MM.1S (cell line): ENCODE measurements at places on chromosomes 16 and 17.

DNA sequence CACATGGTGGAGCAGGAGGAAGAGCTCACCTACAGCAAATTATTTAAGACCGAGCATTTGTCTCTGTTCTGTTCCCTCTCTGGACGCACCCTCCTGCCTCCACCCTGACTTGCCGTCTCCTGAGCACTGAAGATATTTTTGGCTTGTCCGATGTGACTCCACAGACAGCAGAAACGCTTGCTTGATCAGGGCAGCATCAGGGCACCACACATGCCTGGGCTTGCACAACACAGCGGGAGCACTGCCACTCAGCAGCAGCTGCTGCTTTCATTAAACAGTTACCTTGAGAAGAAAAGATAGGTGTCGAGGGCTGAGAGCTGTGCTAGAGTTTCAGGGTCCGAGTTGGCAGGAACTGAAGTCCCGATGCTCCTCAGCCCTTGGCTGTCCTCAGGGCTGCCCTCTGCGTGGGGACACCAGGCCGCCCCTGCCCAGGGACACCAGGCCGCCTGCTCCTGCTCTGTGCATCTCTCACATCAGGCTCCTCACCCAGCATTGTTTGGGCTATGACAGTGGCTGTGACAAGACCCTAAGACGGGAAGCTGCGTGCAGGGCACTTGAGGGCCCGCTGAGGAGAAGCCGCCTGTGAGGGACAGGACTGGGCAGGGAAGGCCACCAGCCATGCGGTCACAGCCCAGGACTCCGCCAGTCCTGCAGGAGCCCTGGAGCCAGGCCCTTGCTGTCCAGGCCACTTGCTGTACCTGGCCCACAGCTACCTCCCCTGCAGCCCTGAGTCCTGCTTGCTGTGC lies 21.3 kb upstream of the CDH15 start:
- no peak for DNase-seq

DNA sequence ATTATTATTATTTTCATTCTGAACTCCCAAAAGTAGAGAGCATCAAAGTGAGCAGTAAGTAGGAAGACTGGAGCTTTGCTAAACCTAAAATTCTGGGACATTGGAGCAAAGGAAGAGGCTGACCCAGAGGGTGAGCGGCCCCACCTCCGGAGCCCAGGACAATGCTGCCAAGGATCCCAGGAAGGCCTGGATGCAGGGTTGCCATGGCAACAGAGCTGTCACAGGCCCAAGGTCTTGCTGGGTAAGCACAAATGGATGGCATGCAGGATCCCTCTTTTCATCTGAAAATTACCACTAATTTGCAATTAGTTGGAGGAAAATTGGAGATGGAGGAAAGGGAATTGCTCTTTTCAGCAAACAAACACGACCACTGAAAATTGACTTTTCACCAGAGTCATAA lies 457.9 kb upstream of the CDH5 start:
- DNase-seq = no peak

GRCh38 chr16:73025856-73026210 lies 22.1 kb downstream of the ZFHX3 start:
- DNase-seq = no peak

DNA sequence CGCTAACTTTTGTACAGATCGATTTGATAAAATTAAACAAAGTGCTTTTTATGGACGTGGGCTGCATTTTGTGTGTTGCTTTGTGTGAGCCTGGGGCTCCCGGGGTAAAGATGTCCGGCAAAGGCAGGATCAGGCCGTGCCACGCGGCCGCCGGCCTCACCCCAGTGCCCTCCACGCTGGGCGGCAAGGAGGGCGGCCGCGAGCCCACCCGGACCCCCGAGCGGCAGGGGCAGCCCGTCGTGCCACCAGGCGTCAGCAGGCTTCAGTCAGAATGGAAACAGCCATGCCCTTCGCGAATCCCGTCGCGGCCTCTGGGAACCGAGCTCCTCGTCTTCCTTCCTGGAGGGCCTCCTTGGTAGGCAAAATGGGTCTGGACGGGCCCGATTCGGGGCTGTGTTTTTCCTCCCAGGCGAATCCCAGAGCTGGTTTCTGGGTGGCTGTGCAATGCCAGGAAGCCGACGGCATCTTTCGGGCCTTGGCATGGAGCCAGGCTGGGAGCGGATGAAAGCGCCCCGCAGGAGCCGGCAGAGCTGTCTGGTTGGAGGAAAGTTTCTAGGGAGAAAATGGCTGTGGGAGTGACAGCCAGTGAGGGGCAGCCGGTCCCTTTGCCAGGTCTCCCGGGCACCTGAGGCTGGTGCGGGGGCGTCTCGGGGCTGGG lies 5.5 kb downstream of the SOX8 start:
- no peak for DNase-seq

DNA sequence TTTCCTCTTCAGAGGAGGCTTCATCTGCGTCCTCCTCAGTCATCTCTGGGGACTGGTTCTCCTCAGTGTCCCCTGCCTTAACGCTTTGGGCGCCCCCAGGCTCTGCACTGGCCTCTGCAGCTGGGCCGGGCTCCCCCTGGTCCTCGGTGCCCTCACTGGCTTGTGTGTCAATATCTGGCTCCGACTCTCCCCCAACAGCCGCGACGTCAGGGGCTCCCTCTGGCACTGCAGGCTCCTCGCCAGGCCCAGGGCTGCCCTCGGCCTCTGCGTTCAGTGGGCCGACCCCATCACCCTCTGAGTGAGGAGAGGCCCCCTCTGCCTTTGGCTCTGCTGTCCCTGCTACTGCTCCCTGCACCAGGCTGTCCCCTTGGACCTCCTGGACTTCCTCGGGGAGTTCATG lies 34.7 kb downstream of the SRL start:
- no peak for DNase-seq

- no peak for DNase-seq
Measured at GRCh38 chr16:67304020-67304419, 22.5 kb downstream of the KCTD19 start.

DNA sequence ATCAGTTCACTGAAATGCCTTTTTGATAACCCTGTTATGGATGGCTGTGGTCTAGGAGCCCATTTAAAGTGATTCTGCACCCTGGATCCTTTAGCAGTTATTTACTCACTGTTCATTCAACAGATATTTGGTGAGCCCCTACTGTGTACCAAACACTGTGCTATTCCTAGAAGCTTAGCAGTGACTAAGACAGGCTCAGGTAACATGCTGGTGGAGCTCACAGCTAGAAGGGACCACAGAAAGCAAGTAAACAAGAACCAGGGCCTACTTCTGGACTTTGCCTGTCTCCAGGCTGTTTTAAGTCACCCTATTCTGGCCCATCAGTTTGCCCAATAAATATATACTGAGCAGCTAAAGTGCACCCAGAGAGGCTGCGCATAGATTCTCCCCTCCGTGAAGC lies 11.1 kb downstream of the ITGA3 start:
- no peak for DNase-seq

DNA sequence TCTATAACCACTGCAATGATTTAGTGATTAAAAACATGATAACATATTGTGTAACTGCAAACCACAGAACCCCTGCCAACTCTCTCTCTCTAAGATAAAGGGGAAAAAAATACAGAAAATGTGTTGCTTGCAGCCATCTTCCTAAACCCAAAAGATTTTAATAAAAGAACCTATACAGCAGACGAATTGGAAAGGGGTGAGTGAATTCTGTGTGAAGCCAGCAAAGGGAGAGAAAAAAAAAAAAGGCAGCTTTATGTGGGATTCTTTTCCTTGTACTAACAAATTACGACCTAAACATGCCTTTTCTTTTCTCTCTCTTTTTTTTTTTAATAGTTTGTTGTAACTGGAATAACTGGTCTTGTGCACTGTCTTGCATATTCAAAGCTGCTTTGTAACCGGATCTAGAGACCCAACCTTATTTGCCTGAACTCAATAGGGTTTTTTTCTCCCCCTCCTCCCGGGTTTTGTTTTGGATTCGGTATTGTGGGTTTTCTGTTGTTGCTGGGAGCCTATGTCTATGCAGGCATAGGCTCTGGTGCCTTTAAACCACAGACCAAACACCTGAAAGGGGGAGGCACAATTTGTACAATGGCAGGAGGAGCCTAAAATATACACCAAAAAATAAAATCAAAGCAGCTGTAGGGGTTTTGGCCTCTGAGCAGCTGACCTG lies 7.0 kb upstream of the ZFHX3 start:
- DNase-seq = no peak

DNA sequence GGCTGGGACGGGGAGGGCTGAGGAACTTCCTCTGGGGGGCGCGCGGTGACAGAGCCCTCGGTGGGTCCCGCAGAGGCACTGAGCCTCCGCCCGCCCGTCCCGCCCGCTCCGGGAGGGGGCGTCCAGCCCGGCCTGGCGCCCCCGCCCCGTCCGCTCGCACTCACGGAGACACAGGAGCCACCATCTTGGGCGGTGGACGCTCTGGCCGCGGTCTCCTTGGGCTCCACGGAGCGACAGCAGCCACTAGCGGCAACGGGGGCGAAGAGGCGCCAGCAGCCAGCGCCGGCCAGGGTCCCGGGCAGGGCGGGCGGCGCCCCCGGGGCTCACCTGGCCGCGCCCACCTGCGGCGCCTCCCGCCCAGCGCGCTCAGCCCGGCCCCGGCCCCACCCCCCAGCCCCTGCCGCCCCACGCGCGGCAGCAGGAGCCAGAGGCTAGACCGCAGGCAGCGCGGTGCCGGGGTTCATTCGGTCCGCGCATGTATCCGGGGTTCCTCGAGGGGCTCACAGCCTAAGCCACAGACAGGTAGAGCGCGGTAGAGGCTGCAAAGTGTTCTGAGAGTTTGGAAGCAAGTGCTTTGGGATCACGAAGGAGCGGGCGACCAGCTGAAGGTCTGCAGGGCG lies at the start of gene C17orf113:
C17orf113 (minus strand) TSS at position 209 of the 620 bp plus-strand sequence. CDS start 7,225 bp downstream, outside the sequence.
- peak; percentile 51 for DNase-seq

GRCh38 chr17:7789131-7789530 lies 44.9 kb upstream of the KDM6B start:
- no peak for DNase-seq

GRCh38 chr17:76103274-76104139 lies at the start of gene EXOC7:
TSS of gene EXOC7 (minus strand) at chr17:76103787. CDS start at chr17:76103692, 95 bp downstream.
- peak; percentile 94 for DNase-seq

GRCh38 chr17:34254651-34255380 lies at the start of gene CCL2:
TSS of gene CCL2 (plus strand) at chr17:34255285. CDS start at chr17:34255350, 65 bp downstream.
- DNase-seq = peak; percentile 32

GRCh38 chr16:67922221-67922620 lies 9.4 kb downstream of the CTRL start:
- no peak for DNase-seq

DNA sequence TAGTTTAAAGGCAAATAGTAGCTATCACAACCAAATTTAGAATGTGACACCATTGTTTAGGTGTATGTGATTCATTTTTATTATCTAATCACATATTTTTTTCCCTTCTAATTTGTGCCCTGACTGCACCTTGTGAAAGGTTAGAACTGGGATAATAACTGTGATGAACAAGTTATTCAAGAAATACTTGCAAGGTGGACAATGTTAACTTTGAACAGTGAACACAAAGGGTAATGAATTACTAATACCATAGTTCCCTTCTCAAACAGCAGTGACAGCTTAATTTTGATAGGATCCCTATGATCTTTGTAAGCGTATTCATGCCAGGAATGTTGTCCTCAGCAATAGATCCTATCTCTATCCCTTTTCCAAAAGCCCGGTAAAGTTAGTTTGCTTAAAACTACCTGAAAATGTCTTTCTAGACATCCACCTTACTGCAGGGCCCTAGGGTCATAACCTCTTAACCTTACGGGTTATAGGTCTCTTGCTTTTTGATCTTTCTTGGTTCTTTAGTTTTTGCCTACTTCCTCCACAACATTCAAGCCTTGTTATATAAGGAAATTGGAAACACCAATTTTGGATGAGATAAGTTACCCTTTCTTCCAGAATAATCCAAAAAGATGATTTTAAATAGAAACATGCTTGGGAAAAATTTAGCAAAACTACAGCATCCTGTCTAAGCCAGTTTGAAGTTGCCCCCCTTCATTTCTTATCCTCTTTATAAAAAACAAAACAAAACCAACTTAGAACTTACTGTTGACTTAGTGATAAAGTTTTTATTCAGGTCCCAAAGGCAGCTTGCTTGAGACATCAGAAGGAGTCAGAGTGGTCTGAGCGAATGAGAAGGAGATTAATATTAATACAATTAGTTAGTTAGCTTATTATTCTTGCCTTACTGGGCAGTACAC lies 200.0 kb upstream of the TBX2 start:
- no peak for DNase-seq

- DNase-seq = no peak
Measured at GRCh38 chr17:45579529-45580495, 89.3 kb upstream of the PLEKHM1 start.

- no peak for DNase-seq
Measured at GRCh38 chr17:81056312-81056711, 21.4 kb downstream of the BAIAP2 start.

GRCh38 chr16:69712914-69713581 lies 13.3 kb downstream of the NQO1 start:
- no peak for DNase-seq

GRCh38 chr17:17032131-17032692 lies 10.0 kb upstream of the MPRIP start:
- DNase-seq = no peak

DNA sequence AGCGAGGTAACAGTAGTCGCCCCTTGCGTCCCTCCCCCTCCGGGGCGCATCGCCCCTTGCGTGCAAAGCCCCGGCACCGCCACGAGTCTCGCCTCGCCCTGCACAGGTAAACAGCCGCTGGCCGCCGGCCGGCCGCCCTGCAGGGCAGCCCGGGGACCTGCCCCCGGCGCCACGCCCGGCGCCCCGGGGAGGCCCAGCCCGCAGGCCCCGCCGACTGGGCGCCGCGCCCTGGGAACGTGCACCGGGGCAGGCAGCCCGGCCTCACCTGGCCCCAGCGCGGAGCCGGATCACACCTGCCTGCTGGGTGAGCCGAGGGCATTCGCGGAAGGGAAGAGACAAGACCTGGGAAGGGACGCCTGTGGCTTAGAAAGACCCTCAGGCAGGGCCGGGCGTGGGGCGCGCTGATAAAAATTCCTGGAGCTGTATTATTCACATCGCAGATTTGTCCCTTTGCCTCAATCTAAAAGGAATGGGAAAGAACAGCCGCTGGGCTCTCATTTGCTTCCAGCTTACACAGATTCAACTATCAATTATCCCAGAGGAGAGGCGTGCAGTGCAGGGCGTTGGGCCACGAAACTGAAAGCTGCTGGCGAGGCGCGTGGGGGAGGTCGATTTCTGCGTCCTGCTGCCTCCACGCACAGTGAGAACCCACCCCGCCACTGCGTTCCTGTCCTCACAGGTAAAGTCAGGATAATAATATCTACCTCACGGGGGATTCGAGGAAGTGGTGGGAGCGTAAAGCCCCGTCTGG lies 451.9 kb downstream of the SLC39A11 start:
- no peak for DNase-seq

- DNase-seq = no peak
Measured at GRCh38 chr17:60077672-60078519, 825 bp downstream of the HEATR6 start.

DNA sequence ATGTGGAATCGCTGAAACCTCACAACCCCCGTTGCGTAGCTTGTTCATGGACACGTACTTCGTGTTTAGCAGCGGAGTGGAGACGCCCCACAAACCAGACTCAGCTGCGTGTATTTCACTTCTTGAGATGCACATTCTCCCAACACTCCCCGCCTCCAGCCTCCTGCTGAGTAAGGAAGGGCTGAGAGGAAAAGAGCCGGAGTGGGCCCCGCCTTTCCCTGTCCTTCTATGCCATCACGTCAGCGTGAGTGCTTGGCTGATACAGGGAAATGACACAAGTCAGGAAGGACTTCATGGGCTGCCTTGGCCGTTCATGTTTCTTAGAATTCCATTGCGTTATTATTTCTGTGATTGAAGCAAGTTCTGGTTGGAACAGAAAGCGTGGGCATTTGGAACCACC lies 68.6 kb upstream of the CBX4 start:
- DNase-seq = no peak

- DNase-seq = no peak
Measured at GRCh38 chr16:50451951-50452508, 83.2 kb upstream of the BRD7 start.

- peak; percentile 76 for DNase-seq
Measured at GRCh38 chr17:42548070-42548837, 4.5 kb upstream of the HSD17B1 start.
